ENCODE measurements at places on chromosomes 2 and 18. TPM values are rescaled to one million over a fixed set of nuclear protein-coding genes. Genes with fewer than 3 reads are reported as not detected.
A peak's percentile ranks its signal among the peaks of the same experiment; 100 is the strongest.

NAT8 gene
- total RNA-seq, result not detected

DNA sequence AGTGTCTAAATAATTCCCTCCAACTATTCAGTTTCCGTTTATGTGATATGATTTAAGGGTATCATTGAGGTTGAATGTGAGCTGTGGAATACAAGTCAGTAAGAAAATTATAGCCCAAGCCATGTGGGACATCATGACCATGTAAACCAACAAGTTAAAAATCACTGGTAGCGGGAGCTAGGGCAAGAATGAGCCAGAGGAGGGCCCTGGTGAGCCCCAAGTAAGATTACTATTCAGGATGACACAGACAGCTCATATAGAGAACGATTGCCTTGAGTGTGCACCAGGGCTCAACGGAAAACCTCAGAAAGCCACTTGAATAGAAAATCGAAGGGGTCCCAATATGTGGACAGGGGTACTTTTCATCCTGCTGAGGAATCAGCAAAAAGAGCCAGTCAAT, 87.8 kb upstream of the RBMS1 start:
- H3K36me3 ChIP-seq, result no peaks in the 10 kb centered on the region
- H3K4me1 ChIP-seq, result peaks cover 14% of the 10 kb centered on the region
- DNase-seq, result no peak
- no peaks in the 10 kb centered on the region for H3K27me3 ChIP-seq

RBKS gene
- 9.9 TPM for total RNA-seq

GRCh38 chr2:237178396-237178795, 92.7 kb downstream of the COPS8 start:
- peak overlapping the region; percentile 54 for H3K27ac ChIP-seq
- H3K4me1 ChIP-seq, result peaks cover 28% of the 10 kb centered on the region
- no peak overlapping the region for H3K4me3 ChIP-seq
- no peaks in the 10 kb centered on the region for H3K27me3 ChIP-seq

- no peaks in the 10 kb centered on the region for H3K4me1 ChIP-seq
- DNase-seq, result no peak
- H3K36me3 ChIP-seq, result no peaks in the 10 kb centered on the region
- H3K27me3 ChIP-seq, result no peaks in the 10 kb centered on the region
- peak overlapping the region; percentile 32 for H3K27ac ChIP-seq
- H3K4me3 ChIP-seq, result no peak overlapping the region
Observed at GRCh38 chr2:172790404-172790803, 54.8 kb downstream of the RAPGEF4 start.

PPM1B gene
- 47.5 TPM for total RNA-seq

GRCh38 chr2:24280645-24281044, 79.7 kb downstream of the ITSN2 start:
- H3K4me1 ChIP-seq, result peaks cover 8% of the 10 kb centered on the region
- H3K4me3 ChIP-seq, result no peak overlapping the region
- no peak for DNase-seq
- H3K27me3 ChIP-seq, result no peaks in the 10 kb centered on the region

KCNIP3 gene
- 15.6 TPM for total RNA-seq

GRCh38 chr18:48085781-48086487, 155.5 kb upstream of the SMAD2 start:
- H3K4me1 ChIP-seq, result peaks cover 6% of the 10 kb centered on the region
- H3K36me3 ChIP-seq, result no peaks in the 10 kb centered on the region
- no peaks in the 10 kb centered on the region for H3K27me3 ChIP-seq
- DNase-seq, result peak; percentile 54
- no peak overlapping the region for H3K4me3 ChIP-seq

DNA sequence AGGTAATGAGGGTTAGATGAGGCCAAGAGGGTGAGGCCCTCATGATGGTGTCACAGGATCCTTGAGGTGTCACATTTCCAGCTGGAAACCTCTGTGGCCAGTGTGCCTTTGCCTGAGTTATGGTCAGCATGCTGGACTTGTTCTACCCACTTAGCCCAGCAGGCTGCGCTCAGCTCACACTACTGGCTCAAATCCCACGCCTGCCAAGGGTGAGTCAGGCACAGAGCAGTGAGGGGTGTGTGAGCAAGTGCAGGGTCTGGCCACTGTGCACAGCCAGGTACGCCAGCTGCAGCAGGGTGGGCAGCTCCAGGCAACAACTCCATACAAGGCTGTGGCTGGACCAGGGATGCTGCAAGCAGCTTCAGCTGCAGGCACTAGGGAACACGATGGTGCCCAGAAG, 616.6 kb upstream of the FSHR start:
- DNase-seq, result peak; percentile 65
- no peak overlapping the region for H3K27ac ChIP-seq
- no peaks in the 10 kb centered on the region for H3K36me3 ChIP-seq

DNA sequence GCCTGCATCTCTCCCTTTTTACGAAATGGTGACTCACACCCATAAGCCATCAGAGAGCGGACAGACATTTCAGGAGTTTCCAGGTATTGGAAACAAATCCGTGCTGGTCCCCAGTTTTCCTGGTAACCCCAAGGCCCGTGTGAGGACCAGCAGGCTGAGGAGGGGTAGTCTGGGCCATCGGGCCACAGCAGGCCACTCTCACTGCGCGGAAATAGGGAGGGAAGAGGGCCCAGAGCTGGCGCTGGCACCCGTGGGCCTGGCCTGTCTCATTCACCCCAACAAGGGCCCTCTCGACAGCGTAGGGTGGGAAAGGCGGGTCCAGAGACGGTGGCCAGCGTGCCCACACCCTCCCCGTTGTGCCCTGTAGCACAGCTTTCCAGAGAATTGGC, 13.7 kb upstream of the FAHD2A start:
- H3K4me1 ChIP-seq, result peaks cover 13% of the 10 kb centered on the region
- H3K4me3 ChIP-seq, result no peak overlapping the region
- no peak overlapping the region for H3K27ac ChIP-seq
- H3K36me3 ChIP-seq, result peaks cover 17% of the 10 kb centered on the region

DNA sequence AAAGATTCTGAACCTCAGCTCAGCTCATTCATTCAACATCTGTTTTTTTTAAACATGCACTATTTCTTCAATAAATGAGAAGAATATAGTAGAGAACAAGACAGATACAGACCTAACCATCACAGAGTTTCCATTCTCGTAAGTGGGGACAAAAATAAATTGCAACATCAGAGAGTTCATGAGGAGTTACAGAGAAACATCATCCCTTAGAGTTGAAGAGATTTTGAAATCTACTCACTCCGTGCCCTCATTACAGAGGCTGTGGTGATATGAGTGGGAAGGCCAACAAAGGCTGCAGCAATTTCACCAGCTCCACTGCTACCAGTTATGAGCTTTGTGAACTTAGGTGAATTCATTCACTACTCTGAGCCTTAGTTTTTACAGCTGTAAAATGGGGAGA, 399.3 kb downstream of the BCL11A start:
- DNase-seq, result no peak
- H3K36me3 ChIP-seq, result no peaks in the 10 kb centered on the region
- H3K27ac ChIP-seq, result no peak overlapping the region

DNA sequence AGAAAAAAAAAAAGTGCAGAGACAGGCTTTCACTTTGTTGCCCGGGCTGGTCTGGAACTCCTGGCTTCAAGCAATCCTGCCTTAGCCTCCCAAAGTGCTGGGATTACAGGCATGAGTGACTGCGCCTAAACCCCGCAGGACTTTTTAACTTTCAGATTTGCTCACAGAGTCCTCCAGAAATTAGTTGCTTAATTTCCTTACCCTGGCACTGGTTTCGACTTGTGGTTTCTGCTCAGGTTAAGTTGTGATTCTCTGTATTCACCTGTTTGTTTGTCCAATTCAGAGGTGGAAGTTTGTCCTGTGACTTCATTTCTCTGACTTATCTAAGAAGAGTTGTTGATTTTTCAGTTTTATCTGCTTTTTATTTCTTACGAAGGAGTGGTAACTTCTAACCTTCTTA, 238.1 kb downstream of the TMEM182 start:
- H3K4me1 ChIP-seq, result no peaks in the 10 kb centered on the region
- H3K27ac ChIP-seq, result no peak overlapping the region
- no peaks in the 10 kb centered on the region for H3K36me3 ChIP-seq
- H3K4me3 ChIP-seq, result no peak overlapping the region
- DNase-seq, result no peak

- no peak for DNase-seq
- no peak overlapping the region for H3K27ac ChIP-seq
- H3K27me3 ChIP-seq, result peaks cover 49% of the 10 kb centered on the region
- no peaks in the 10 kb centered on the region for H3K4me1 ChIP-seq
- no peaks in the 10 kb centered on the region for H3K36me3 ChIP-seq
Observed at GRCh38 chr2:71688530-71688929, 235.2 kb downstream of the DYSF start.

CYP26B1 gene
- total RNA-seq, result 16.9 TPM

- H3K4me3 ChIP-seq, result no peak overlapping the region
- no peaks in the 10 kb centered on the region for H3K27me3 ChIP-seq
- peaks cover under 1% of the 10 kb centered on the region for H3K4me1 ChIP-seq
- no peak for DNase-seq
Observed at GRCh38 chr2:201574766-201575165, 68.5 kb downstream of the TMEM237 start.

MPP4 gene
- not detected for total RNA-seq

- no peaks in the 10 kb centered on the region for H3K36me3 ChIP-seq
- H3K27ac ChIP-seq, result no peak overlapping the region
- DNase-seq, result no peak
- H3K27me3 ChIP-seq, result no peaks in the 10 kb centered on the region
Observed at GRCh38 chr2:190744041-190744440, 95.2 kb downstream of the NAB1 start.

GRCh38 chr18:35571138-35571537, 10.4 kb upstream of the GALNT1 start:
- no peaks in the 10 kb centered on the region for H3K36me3 ChIP-seq
- no peak overlapping the region for H3K27ac ChIP-seq
- DNase-seq, result no peak
- H3K27me3 ChIP-seq, result no peaks in the 10 kb centered on the region
- no peaks in the 10 kb centered on the region for H3K4me1 ChIP-seq

- no peaks in the 10 kb centered on the region for H3K4me1 ChIP-seq
- no peaks in the 10 kb centered on the region for H3K27me3 ChIP-seq
- no peak overlapping the region for H3K27ac ChIP-seq
- H3K36me3 ChIP-seq, result no peaks in the 10 kb centered on the region
- DNase-seq, result no peak
- no peak overlapping the region for H3K4me3 ChIP-seq
Observed at GRCh38 chr2:217301142-217301925, 441.5 kb upstream of the TNP1 start.

DNA sequence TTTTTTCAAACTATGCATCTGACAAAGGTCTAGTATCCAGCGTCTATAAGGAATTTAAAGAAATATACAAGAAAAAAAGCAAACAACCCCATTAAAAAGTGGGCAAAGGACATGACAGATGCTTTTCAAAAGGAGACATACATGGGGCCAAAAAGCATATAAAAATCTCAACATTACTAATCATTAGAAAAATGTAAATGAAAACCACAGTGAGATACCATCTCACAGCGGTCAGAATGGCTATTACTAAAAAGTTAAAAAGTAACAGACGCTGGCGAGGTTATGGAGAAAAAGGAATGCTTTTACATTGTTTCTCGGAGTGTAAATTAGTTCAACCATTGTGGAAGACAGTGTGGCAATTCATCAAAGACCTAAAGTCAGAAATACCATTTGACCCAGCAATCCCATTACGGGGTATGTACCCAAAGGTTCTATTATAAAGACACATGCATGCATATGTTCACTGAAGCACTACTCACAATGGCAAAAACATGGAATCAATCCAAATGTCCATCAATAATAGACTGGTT, 643.1 kb upstream of the LRRTM1 start:
- no peaks in the 10 kb centered on the region for H3K27me3 ChIP-seq
- no peak overlapping the region for H3K27ac ChIP-seq
- no peaks in the 10 kb centered on the region for H3K4me1 ChIP-seq
- DNase-seq, result no peak
- H3K4me3 ChIP-seq, result no peak overlapping the region

DNA sequence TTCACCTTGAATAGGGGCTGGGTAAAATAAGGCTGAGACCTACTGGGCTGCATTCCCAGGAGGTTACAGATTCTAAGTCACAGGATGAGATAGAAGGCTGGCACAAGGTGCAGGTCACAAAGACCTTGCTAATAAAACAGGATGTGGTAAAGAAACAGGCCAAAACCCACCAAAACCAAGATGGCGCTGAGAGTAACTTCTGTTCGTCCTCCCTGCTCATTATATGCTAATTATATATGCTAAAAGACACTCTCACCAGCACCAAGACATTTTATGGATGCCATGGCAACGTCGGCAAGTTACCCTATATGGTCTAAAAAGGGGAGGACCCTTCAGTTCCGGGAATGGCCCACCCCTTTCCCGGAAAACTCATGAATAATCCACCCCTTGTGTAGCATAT, 711.5 kb upstream of the KLHL29 start:
- H3K4me1 ChIP-seq, result no peaks in the 10 kb centered on the region
- no peak for DNase-seq
- no peak overlapping the region for H3K27ac ChIP-seq
- H3K36me3 ChIP-seq, result no peaks in the 10 kb centered on the region
- no peak overlapping the region for H3K4me3 ChIP-seq
- no peaks in the 10 kb centered on the region for H3K27me3 ChIP-seq

GMPPA gene
- total RNA-seq, result 70.7 TPM

Data from MCF 10A (cell line).